Activated naive CD8-positive, alpha-beta T cell treated with anti-CD3 and anti-CD28 coated beads for 36 hours (primary cell): ENCODE measurements at places on chromosomes 7 and 10.

DNA sequence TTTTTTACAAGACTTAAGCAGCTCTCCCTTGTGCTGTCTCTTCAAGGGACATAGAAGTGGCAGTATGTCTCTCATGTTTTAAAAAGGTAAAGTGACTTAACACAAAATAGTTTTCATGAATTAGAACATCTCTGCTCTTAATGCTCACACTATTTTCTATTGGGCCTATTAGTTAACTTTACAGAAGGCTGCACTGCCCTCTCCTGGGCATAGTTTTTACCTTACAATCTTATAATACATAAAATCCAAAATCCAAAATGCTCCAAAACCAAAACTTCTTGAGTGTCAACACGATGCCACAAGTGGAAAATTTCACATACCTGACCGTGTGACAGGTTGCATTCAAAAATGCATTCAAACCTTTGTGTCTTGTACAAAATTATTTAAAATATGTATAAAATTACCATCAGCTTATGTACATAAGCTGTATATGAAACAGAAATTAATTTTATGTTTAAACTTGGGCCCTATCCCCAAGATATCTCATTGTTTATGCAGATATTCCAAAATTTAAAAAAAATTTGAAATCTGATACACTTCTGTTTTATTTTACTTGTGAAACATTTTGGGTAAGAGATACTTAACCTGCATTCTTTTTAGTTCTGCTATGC lies 25.8 kb downstream of the TES start:
- DNase-seq: peak; percentile 22

DNA sequence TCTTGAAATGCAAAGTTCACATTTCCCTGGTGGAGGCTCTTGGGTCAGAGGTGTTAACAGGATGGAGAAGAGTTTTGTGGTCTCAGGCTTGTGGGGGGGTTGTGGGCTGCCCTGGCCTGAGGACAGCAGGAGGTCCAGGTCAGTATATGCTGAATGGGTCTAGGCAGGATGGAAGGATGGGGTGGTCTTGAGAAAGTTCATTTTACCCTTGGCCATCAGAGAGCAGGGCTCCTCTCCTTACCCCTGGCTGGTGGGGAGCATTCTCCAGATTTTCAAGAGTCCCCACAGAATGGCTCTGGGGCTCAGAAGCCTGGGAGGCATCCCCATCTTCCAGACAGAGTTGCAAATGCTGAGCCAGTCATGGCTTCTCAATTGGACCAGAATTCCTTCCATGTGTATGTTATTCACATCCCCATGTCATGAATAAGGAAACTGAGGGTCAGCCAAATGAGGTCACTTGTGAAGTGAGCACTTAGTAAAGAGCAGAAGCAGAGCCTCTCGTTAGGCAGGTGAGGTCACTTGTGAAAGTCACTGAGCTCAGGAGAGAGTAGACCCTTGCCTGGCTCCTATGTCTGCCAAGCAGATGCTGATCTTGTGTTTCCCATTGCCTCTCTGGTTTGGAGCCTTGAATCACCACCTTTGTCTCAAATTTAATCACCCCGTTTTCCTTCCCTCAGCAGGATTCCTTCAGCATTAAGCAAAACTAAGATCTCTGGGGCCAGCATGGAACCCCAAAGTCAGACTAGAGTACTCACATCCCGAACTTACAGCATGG lies 33.0 kb downstream of the MBL2 start:
- no peak for DNase-seq

DNA sequence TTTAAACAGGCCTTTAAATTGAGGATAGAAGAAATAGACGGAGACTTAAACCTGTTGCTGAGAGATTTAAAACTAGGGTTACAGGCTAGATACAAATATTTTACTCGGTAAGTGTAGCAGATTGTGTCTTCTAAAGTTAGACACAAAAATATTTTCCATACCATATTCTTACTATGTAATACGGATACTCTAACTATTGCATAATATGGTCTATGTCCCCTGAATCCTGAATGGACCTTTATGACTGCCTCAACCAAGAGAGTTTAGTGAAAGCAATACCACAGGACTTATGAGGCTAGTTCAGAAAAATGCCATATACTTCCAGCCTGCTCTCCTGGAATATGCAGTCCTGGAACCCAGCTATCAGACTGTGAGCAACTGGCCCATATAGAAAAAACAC lies 13.4 kb upstream of the TES start:
- no peak for DNase-seq

- DNase-seq: no peak
Observed at GRCh38 chr10:130654726-130655125, 518.5 kb downstream of the GLRX3 start.

DNA sequence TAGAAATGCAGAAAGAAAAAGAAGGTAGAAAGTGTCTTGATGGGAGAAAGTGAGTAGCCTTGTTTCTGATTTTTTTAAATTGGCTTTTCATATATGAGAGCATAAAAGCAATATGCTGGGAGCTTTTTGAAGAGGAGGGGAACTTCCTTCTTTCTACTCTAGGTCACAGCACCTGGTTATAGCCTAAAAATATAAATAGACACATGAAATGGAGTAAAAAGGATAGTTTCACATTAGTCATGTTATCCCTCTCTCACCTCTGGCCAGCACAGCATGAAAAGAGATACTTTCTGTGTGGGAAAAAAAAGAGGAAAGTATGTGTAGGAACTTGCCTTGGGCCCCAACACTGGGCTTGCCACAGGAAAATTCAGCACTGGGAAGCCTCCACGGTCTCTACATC lies 292.2 kb upstream of the ZWINT start:
- DNase-seq: no peak

DNA sequence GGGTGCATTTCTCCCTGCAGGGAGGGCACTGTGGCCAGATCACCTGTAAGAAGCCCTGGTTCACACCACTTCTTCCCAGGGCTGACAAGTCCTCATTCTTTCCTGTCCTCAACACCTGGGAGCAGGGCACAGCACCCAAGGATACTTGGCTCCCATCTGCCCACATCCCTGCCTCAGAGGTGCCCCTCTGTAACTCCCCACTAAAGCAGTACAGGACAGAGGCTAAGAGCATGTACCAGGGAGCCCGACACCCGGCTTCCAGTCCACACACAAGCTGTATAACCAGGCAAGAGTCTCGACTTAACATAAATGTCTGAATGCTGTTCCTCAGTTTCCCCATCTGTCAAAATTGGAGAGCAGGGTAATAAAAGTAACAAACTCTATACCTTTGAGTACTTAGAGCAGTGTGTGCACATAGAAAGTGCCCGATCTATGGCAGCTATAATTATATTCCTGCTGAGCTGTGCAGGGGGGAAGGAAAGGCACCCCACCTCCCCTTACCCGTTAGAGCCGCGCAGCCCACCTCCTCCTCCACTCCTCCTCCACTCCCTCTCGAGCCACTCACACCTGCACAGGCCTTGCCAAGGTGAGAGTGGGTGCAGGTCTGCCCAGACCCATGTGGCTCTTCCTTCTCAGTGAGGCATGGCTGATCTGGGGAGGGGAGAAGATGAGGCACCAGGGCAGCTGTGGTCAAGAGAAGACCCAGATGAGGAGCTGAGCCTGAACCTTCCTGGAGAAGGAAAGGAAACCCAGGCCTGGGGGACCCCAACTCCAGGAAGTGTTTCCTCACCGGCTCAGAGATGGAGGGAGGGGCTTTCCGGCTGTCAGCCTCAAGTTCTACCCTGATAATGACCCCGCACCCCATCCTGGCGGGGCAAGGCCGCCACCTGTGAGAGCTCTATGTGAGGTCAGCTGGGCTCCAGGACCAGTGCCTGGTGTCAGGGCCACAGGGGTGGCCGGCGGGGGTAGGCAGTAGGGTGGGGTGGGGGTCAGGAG lies 22.6 kb downstream of the PODXL start:
- no peak for DNase-seq

DNA sequence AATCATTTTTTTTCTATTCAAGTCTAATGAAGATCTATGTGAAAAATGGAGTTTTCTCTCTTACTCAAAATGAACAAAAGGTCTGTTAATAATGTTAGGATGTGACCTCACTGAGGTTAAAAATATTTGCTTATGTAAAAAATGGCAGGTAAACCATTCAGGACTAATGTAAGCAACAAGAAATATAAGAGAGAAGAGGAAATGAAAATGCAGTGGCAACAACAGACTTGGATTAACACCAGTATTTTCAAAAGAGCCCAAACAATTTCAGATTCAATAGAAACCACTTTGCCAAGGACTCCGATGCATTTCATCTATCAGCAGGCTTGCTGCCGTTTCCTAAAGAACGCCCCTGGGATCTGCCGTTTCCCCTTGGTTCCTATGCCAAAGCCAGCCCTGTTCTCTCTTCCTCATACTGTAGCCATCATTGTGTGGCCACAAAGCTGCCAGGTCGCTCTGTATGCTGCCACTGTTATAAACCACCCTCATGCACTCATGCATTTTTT lies 66.4 kb downstream of the MTURN start:
- no peak for DNase-seq

GRCh38 chr10:78045237-78045636 lies 11.6 kb downstream of the RPS24 start:
- peak; percentile 21 for DNase-seq

GRCh38 chr7:4661871-4662270 lies 20.2 kb upstream of the FOXK1 start:
- DNase-seq: no peak

GRCh38 chr7:81079746-81080145 lies 160.9 kb upstream of the SEMA3C start:
- DNase-seq: no peak

- DNase-seq: no peak
Observed at GRCh38 chr10:78595269-78595619, 473.5 kb upstream of the ZMIZ1 start.

DNA sequence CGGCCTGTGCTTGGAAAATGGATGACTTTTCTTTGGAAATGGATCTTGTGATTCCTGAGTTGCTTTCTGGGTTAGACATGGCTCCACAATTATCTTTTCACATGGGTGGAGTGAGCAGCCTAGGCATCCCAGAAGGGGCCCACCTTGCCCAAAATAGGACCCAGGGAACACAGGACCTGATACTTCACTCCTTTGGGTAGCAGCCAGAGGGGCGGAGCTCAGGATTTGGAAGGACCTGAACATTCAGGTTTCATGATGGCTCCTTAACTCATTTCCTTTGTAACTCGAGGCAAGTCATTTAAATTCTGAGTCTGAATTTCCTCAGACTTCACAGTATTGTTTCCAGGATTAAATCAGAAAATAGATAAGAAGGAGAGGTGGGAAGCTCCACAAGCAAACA lies 178.3 kb upstream of the ZMIZ1 start:
- no peak for DNase-seq

- no peak for DNase-seq
Observed at GRCh38 chr7:4642468-4643203, 39.5 kb upstream of the FOXK1 start.

GRCh38 chr10:36188461-36188860 lies 546.4 kb upstream of the FZD8 start:
- no peak for DNase-seq

- DNase-seq: no peak
Observed at GRCh38 chr10:126854726-126855495, 50.3 kb upstream of the DOCK1 start.
